Stimulated activated effector memory CD8-positive, alpha-beta T cell treated with anti-CD3 and anti-CD28 coated beads, Interleukin-12 subunit alpha, Interleukin-12 subunit beta, amount 100 ng/mL, for 72 hours (primary cell): ENCODE measurements at places on chromosomes 5 and 9.

DNA sequence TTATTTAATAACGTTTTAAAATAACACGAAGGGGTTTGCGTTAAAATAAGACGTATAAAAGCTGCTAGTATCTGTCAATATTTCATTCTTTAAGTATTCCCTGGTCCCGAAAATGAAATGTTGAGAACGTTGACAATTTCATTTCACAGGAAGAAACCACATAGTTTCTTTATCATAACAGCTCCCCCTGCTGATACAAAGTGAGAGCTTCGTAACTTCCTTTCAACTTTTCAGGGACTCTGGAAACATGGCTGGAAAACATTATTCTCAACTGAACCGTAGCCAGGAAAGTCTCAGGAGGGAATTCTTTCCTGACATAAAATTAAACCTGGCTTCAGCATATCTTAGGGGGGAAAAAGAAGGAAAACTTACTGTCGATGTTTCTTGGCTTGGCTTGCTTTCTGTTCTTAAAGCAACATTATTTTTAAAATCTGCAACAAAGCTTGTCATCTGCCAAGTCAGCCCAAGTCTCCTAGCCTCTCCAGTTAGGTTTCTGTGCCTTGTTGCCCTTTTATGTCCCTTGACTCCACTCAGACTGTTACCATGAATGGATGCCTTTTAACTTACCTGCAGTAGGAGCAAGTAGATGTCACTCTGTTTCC is 122.9 kb upstream of the DAB2 start:
- DNase-seq = no peak

DNA sequence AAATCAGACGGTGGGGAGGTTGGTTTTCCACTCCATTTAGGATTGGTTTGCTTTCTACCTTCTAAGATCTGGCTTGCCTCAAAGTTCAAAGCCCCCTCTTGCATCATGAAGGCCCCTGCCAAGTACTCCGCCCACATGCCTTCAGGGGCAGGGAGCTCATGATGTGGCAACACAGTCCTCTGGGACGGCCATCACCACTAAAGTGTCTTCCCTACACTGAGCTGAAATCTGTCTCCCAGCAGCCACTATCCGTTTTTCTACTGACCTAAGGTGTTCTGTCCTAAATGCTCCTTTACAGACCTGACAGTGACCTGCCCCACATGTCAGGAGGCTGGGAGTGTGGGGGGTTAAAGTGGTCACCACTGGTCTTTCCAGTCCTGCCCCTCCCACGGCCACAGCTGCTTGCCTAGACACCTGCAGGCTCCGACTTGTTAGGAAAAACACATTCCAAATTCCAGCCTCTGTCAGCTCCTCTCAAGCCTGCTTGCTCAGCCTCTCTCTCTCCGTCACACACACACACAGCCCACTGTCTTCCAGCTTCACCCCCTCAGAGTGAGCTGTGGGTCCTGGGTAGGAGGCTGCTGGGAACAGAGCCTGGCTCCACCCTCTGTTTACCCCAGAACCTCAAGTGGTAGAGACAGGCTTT is 44.9 kb downstream of the SHB start:
- no peak for DNase-seq

DNA sequence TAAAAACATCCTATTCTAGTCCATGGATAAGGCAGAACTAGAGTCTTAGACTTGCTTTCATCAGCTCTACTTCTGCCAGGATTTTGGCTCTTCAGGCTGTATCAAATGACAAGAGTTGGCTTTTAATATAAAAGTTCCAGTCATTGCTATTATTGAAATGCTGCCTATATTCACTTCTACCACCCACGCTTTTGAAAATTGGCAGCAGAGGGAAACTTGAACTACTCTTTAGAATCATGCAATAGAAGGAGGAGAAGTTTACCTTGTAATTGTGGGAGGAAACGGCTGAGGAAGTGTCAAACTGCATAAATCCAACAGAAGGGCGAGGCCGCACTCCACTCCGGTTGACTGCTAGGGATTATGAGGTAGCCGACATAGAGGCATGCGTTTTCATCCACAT is 122.6 kb upstream of the BASP1 start:
- no peak for DNase-seq

DNA sequence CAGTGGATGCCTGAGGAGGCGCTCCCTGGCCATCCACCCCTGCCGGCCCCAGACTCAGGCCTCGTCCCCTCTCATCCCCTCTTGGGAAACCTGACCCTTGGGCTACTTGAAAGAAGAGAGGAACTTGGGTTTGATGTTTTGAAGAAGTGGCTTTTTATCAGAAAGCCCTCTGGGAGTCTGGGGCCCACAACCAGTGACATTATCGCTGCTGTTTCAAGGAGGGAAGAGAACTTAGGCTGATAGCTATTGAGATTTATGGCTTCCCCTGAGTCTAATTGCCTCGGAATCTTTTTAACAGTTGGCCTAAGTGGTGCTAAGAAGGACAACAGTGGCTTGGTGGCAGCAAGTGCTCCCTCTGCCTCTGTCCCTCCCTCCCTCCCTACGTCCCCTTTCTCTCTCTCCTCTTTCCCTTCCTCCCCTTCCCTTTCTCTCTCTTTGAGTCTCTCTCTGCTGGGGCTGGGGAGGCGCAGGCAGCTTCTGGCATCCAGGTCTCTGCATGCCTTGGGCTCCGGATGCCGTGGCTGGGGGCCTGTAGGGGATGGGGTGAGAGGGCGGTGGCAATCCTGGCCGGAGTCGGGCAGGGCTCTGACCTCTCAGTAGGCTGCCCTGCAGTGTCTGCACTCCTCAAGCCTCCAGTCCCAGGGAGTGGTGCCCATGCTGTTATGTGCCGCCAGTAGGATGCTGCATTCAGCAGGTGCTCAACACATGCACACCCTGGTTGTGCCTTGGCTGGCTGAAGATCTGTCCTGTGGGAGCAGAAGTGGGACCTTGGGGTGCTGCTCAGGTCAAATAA is 49.6 kb upstream of the RXRA start:
- DNase-seq = no peak

GRCh38 chr5:142293486-142293885 is 31.3 kb downstream of the SPRY4 start:
- no peak for DNase-seq

GRCh38 chr5:84379749-84380148 is 4.9 kb downstream of the EDIL3 start:
- DNase-seq = no peak

DNA sequence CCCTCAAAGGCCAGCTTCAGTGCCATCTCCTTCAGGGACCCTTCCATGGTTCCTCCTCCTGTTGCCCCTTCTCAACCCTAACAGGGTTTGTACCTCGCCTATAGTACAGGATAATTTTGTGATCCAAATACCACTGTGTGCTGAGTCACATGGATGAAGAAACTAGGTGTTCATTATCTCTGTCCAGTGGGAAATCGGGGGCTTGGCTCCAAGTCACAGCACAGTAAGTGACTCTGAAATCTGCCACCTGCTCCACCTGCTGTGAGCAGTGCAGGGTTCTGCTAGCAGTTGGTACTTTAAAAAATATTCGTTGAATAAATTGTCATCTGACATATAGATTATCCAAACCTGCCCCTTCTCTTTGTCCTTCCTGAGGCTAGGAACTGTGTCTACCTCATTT is 123.2 kb upstream of the OTULINL start:
- DNase-seq = no peak

GRCh38 chr9:92636627-92637026 is 33.3 kb downstream of the IPPK start:
- DNase-seq = no peak

GRCh38 chr9:111393971-111394370 is 63.9 kb upstream of the OR2K2 start:
- no peak for DNase-seq

DNA sequence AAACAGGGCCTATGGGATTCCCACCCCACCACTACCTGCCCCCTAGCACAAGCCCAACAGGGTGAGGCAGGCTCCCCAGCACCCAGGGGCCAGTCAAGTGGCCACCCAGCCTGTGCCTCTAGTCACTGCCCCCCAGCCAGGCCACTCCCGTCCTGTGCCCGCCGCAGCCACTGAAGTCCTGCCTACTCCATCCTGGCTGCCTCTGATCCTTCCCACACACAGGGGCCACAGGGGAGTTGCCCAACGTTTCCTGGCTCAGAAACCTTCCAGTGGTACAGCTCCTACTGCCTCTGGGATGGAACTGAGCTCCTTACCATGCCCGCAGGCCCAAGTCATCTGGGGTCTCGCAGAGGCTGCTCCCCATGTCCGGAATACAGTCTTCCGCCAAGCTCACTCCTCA is 70.2 kb upstream of the STXBP1 start:
- no peak for DNase-seq

DNA sequence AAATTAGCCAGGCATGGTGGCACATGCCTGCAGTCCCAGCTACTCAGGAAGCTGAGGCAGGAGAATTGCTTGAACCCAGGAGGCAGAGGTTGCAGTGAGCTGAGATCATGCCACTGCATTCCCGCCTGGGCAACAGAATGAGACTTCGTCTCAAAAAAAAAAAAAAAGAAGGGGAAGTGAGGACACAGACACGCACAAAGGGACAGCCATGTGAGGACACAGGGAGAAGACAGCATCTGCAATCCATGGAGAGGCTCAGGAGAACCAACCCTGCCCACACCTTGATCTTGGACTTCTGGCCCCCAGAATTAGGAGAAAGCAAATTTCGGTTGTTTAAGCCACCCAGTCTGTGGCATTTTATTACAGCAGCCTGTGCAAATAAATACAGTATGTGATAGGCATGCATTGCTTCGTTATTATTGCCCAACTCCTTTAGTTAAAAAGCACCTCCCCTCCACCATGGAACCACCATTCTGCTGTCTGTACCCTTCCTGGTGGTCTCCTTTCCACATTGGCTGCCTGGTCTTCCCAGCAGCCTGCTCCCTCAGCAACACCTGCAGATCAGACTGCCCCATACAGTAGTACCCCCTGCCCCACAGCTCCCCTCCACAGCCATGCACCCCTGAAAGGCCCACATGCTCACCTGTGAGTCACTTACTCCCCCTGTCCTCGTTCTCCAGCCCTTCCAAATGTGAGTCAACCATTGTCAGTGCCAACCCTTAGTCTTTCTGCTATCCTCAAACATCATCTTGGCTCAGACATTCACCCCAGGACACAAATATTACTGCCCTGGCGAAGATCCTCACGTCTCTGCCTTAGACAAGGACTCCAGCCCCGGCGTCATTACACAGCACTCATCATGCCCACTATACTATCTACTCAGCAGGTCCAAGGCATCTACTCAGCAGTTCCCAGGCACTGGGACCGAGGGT is 128.8 kb downstream of the ROR2 start:
- no peak for DNase-seq

DNA sequence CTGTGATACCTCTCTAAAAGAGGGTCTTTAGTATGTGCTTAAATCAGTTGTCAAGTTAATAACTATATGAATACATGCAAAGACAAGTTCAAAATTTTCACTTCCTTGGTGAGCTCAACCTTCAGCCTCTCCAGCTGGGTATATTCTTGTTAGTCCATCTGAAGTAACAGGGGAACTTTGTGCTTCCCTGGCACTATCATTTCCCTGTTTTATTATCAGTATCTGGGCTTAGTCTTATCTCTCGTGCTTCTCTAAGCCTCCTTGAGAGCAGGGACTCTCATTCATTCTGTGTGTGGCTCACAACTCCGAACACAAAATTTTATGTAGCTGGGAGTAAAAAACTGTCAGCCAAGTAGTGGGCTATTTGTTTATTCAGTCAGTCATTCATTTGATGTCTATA is 175.9 kb upstream of the MAP3K1 start:
- DNase-seq = no peak

DNA sequence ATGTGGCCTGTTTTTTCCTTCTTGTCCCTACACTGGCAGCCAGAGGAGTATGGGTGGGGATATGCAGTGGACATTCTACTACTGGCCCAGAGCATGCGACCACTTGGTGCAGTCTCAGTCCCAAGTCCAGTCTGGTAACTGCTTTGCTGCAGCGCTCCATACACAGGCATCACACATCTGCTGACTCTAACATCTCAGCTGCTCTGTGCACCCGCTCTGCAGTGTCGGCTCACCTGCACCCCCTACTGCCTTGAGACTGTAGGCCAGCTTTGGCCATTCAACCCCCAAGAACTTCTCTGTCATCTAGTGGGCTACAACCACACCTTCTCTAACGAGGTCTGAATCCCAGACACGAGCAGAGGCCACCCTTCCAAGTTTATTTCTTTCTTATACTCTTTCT is 46.4 kb upstream of the SLCO6A1 start:
- no peak for DNase-seq

GRCh38 chr5:76790632-76791290 is 28.1 kb upstream of the F2RL1 start:
- DNase-seq = peak; percentile 67

DNA sequence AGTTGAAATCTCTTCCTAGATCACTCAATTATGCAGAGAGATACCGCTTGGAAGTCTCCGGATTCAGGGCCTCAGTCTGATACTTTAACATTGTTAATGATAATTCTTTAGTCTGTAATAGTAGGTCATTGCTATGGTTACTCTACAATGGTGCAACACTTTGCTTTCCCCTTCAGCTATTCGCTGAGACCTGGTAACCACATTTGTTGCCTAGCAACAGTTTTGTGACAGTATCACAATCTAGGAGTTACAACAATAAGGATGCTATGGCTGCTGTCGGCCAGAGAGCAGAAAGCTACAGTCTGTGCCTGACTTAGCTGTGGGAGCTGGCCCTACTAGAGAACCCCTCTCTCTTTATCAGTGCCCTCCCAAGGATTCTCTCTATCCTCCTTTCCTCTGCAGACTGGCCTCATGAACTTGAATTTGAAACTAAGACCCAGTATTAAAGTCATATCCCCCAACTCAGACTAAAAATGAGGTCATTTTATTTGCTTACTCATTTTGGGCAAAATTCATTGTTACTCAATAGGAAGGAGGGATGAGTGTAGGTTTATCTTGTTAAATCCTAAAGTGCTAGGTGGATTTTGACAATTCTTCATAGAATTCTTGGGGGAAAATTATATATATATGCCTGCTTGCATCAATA is 39.3 kb downstream of the NR2F1 start:
- DNase-seq = no peak

GRCh38 chr9:6931913-6932312 is 174.1 kb downstream of the KDM4C start:
- DNase-seq = peak; percentile 11

GRCh38 chr9:95027914-95028852 is 289.3 kb downstream of the FANCC start:
- no peak for DNase-seq

DNA sequence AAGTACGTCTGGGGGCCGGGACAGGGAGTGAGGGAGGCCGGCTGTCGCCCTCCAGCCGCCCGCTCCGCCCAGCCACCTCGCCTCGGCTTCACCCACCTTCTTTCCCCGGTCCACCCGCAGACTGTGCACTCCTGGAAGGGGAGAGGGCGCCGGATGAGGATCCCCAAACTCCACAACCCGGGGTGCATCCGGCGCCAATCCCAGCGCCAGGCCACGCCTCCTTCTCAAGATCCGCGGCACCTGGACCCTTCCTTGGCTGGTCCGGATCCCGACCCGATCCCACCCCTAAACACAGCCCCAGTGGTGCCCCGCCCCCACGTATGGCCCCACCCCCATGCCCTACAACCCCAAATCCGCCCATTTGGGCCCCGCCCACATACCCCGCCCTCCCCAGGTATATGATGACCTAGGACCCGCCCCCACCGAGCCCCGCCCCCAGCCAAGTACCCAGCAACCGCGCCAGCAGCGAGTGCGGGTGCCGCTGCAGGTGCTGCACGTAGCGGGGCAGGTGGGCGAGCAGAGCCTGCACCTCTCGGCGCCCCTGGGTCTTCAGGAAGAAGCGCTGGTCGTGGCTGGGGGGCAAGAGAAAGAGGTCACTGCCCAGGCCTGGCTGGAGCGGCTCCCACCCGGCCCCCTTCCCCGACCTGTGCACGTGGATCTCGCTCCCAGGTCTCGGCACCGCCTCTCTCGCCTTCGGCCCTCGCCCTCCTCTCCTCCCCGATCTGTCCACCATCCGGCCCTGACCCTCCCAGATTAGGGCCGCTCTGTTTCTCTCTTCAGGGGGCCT is 3.2 kb downstream of the PIP5KL1 start:
- DNase-seq = no peak

GRCh38 chr5:21145376-21145775 is 1157.4 kb upstream of the CDH18 start:
- no peak for DNase-seq
